Naive thymus-derived CD4-positive, alpha-beta T cell (primary cell): ENCODE measurements at places on chromosomes 7 and 10. TPM values are rescaled to one million over a fixed set of nuclear protein-coding genes. Genes with fewer than 3 reads are reported as not detected.

Gene MYO3A
- total RNA-seq: not detected in 2 replicates

Gene CALML5
- total RNA-seq: not detected

Gene PNLIPRP2
- not detected for total RNA-seq

Gene C10orf62
- total RNA-seq: not detected

Gene CHST12
- 24.3 TPM for total RNA-seq

DNA sequence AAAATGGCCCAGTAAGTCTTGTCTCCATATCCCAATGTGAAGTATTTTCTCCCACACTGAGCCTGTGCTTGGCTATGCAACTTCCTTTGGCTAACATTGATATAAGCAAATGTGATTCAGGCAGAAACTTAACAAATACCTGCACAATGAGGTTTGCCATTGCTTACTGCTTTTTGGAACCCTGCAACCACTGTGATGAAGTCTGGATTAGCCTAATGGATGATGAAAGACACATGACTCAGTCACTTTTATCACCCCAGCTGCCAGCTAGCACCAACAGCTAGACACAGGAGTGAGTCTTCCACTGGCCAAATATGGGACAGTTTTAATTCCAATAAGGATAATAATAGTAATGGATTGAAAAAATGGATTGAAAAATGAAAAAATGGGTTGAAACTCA lies 854.5 kb downstream of the GRM8 start:
- H3K27me3 ChIP-seq: no peaks in the 10 kb centered on the region
- no peaks in the 10 kb centered on the region for H3K4me1 ChIP-seq
- no peak for DNase-seq
- H3K27ac ChIP-seq: no peak overlapping the region

DNA sequence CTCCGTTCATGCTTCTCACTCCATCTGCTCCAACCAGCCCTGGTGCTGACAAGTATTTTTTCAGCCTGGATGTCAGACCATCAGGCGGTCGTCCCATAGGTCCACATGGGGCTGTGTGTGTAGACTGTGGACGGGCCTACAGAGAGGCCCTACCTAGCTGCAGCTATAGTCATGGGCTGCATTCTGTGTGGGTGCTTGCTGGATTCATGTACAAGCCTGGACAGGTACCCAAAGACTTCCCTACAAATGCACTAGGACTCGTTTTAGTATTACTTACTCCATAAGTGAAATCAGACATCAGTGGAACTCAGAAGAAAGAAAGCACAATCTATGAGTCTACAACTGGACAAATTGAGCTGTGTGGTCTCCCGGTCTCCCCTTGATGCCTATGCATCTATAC lies 146.8 kb downstream of the PKD1L1 start:
- no peak overlapping the region for H3K4me3 ChIP-seq
- no peak overlapping the region for H3K27ac ChIP-seq
- no peak for DNase-seq
- H3K27me3 ChIP-seq: no peaks in the 10 kb centered on the region
- no peaks in the 10 kb centered on the region for H3K36me3 ChIP-seq
- H3K4me1 ChIP-seq: no peaks in the 10 kb centered on the region

DNA sequence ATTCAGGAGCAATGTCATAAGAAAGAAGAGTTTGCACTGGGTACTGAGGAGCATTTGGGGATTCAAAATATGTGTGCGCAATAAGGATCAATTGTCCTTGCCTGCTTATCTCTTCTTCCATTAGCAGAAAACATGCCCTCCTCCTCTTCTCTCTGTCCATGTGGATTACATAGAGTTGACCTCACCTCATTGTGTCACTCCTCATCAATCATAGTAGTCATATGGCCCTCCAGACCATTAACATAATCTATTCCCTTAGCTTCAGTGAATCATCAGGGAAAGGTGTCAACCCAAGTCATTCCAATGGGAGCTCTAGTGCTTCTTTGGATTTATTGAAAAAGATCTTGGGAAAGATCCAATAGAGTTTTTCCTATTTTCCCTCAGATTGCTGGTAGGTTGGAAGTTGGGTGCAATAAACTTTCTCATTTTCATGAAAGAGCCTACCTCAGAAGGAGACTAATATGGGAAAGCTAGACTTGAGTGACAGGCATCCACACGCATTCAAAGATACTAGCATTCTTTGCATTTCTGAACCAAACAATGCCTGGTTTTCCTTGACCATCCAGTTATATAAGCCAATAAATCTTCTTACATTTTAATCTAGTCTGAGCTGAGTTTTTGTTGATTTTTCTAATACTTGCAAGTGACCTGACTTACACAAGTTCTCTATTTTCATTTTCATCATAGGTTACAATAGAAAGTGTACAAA lies 71.5 kb upstream of the FAM13C start:
- no peak overlapping the region for H3K4me3 ChIP-seq
- H3K36me3 ChIP-seq: no peaks in the 10 kb centered on the region
- H3K27me3 ChIP-seq: no peaks in the 10 kb centered on the region

DNA sequence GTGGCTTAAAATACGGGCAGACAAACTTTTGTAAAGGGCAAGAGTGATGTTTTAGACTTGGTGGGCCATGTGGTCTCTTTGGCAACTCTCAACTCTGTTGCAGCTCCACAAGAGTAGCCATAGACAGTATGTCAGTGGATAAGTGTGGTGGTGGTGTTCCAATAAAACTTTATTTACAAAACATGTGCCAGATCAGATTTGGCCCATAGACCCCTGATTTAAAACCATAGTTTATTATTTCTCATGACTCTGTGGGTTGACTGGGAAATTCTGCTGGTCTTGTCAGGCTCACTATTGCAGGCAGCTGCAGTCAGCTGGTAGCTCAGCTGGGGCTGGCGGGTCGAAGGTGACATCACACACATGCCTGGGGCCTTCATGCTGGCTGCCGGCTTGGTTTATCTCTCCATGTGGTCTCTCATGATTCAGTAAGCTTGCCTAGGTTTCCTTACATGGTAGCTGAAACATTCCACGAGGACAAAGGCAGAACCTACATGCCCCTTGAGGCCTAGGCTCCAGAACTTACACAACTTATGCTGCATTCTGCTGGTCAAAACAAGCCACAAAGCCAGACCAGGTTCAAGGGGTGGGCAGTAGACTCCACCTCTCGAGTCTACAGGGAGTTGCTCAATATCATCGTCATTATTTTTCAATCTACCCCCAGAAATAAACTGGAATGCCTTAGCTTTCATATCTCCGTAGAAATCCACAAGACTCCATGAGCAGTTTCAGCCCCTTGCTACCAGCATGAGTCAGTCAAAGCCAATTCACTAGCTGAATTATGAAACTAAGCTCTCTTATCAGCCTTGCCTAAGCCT lies 245.7 kb downstream of the WDR11 start:
- H3K36me3 ChIP-seq: no peaks in the 10 kb centered on the region
- no peaks in the 10 kb centered on the region for H3K4me1 ChIP-seq

DNA sequence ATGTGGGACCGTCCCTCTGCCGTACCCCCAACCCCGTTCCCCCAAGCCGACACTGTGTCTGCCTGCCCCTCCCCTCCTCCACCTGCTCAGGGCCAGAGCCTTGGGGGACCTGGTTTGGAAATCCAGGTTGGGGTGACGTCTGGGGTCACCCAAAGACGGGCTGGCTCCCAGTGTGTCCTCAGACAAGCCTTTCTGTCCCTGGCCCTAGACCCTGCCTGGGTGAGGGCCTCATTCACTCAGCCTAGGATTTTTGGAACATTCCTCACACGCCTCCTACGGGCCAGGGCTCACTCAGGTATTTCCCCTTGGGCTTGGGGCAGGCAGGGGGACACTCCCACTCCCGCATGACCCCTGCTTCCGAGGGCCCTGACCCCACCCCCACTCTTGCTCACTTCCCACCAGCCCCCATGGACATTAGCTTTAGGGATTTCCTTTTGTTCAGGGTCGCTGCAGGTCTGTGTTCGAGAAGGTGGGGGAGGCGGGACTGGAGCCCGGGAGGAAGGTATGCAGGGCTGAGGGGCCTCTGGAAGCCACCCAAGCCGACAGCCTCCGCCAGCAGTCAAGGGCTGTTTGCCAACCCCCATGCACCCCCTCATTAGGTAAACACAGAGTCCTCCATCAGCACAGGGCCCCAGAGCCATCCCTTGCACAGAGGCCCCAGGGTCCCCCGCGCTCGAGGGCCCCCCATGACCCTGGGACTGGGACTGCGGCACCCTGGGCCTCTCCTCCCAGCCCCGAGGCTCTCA lies 35.1 kb downstream of the PDGFA start:
- no peaks in the 10 kb centered on the region for H3K36me3 ChIP-seq
- no peak overlapping the region for H3K4me3 ChIP-seq
- H3K4me1 ChIP-seq: no peaks in the 10 kb centered on the region
- no peak for DNase-seq
- H3K27me3 ChIP-seq: no peaks in the 10 kb centered on the region

DNA sequence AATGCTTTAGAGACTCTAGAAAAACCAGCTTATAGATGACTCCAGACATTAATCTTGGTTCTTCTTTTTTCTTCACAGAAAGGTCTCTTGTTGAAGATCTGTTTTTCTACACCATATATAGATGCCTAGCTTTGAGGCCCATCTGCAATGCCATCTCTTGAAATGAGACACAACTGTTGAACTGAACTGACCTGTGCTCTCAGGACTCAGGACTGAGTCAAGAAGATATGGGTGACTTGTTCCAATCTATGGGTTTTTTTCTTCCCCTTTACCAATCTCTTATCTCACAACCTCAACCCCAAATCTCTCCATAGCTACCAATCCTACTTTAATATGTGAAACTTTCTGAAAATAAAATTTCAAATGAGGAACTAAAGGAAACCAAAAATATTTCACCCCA lies 194.7 kb downstream of the SNX13 start:
- H3K4me1 ChIP-seq: no peaks in the 10 kb centered on the region
- no peak overlapping the region for H3K4me3 ChIP-seq
- H3K27ac ChIP-seq: no peak overlapping the region

- H3K4me3 ChIP-seq: no peak overlapping the region
- no peak overlapping the region for H3K27ac ChIP-seq
- DNase-seq: no peak
- H3K27me3 ChIP-seq: no peaks in the 10 kb centered on the region
These were observed 162.8 kb upstream of the KCND2 start for GRCh38 chr7:120110169-120110568.

DNA sequence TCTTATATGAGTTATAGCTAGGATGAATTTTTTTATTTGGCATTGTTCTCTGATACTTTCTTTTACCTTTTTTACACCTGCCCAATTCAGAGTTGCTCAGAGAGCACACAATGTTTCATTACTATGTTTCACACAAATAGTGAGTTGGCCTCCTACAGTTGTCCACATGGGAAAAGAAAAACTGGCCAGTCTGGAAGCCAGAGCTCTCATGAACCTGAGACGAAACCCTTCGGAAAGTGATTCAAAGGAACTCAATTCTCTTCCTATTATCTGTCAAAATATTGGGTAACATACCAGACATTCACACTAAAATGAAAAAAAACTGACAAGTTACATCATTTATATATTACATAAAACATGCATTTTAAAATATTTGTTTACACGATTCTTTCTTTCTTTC lies 15.3 kb downstream of the SCRN1 start:
- no peak for DNase-seq
- H3K27ac ChIP-seq: no peak overlapping the region
- H3K4me3 ChIP-seq: no peak overlapping the region
- H3K4me1 ChIP-seq: no peaks in the 10 kb centered on the region
- no peaks in the 10 kb centered on the region for H3K27me3 ChIP-seq

DNA sequence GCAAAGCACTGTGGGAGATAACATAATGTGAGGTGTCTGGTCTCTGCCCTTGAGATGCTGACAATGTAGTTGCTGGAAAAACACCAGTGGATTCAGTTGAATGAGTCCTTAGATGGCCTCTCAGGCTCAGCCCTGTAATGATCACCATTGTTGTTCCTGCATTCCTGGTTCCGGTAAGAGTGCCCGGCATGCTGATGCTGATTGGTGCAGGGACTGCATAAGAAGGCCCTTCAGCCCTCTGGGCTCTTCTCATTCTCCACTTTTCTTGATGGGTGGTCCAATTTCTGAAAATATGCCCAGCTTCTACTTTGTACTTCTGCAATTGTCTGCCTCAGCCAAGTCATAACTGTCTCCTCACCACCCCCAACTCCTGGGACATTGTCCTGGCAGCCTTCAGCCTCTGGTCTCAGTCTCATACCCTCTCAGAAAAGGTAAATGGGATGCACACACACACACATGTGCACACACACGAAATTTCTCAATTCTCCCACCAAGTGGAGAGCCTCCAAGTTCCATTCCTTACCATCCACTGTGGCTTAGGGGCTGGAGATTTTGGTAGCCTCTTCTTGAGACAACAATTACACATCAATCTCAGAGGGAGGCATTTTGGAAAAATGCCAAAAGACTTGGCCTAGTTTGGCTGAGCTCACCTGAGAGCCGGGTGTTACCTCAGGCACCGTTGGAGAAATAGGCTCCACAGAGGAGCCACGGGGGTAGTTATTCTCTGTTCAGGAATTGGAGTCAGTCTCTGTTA lies 314.9 kb downstream of the RPS24 start:
- no peaks in the 10 kb centered on the region for H3K36me3 ChIP-seq
- no peak overlapping the region for H3K4me3 ChIP-seq
- H3K27me3 ChIP-seq: no peaks in the 10 kb centered on the region

GRCh38 chr7:128708235-128708634 lies 30.9 kb upstream of the CALU start:
- no peaks in the 10 kb centered on the region for H3K36me3 ChIP-seq
- H3K27ac ChIP-seq: no peak overlapping the region
- H3K4me1 ChIP-seq: no peaks in the 10 kb centered on the region
- DNase-seq: no peak
